ENCODE measurements at places on chromosomes 13 and 19. TPM values are rescaled to one million over a fixed set of nuclear protein-coding genes. Genes with fewer than 3 reads are reported as not detected.

DNA sequence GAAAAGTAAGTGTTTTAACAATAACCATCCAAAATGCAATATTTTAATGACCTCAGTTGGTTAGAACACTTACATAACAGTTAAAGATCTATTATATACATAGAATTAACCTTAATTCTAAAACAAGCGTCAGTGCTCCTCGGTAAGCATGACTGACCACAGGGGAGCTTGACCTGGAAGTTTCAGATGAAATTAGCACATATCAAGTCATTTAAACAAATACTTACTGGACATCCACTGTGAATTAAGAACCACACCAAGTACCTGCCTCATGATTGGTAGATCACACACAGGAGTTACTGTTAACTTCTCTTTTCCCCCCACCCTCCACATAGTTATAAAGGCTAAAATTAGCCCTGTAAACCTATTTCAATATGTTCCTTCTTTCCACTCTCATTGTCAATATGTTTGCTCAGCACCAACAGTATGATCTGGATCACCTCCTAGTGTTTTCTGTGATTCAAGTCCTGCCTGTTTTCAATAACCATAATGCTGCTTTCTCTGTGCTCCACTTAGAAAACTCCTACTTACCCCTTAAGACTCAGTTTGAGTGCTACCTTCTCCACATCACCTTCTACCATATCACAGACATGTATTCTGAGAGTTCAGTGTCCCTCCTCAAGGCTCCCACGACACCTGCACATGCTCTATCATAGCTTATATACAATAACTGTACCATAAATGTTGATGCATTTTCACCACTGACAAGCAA is 209.0 kb downstream of the VWA8 start:
- DNase-seq: no peak

DNA sequence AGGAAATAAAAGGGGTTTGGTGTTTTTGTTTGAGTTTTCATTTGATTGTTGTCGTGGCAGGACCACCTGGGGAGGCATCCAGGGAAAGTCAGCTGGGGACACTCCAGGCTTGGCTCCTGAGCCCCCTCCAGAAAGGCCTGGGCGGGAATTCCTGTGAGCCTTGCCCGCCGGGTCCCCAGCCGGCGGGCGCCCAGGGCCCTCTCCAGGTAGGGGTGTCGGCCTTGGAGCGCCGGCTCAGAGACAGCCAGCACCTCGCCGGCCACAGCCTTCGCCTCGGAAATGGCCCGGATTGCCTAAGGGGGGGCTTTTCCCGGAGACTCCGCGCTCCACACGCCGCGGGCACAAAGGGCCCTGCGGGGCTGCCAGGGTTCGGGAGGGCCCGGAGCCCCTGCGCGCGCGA is 125.0 kb downstream of the TNFRSF19 start:
- no peak for DNase-seq

- no peak for DNase-seq
Observed at GRCh38 chr13:84646957-84647356, 764.7 kb upstream of the SLITRK1 start.

- DNase-seq: no peak
Observed at GRCh38 chr19:40705362-40705651, 11.4 kb downstream of the COQ8B start.

DNA sequence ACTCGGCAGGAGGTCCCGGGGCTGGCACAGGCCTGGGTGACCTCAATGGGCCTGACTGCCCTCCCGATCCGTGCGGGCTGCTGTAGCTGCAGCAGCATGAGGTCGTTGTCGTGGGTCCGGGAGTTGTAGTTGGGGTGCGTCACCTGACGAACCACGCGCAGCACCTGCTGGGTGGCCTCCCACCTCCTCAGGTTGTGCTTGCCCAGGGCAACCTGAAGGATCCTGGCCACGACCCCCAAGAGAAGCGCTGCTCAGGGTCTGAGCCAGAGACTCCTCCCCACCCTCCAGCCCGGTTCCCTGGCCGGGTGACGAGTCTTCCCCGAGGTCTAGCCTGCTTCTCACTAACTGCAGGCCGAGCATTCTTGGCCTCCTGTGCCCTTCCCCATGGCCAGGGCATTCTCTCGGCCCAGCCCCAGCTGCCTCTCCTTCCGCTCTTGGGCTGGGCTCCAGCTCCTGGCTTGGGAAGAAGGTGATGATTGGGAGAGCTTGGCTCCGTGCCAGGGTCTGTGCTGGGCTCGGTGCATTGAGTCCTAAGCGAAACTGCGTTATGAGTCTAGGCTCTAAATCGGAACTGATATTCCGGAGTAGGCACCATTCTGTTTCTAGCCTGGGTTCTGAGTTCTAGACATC is 3.1 kb downstream of the KLK14 start:
- no peak for DNase-seq

GRCh38 chr19:46954993-46955812 is 64.4 kb upstream of the NPAS1 start:
- peak; percentile 57 for DNase-seq

- DNase-seq: peak; percentile 35
Observed at GRCh38 chr19:31348481-31349159, 616 bp downstream of the TSHZ3 start.

DNA sequence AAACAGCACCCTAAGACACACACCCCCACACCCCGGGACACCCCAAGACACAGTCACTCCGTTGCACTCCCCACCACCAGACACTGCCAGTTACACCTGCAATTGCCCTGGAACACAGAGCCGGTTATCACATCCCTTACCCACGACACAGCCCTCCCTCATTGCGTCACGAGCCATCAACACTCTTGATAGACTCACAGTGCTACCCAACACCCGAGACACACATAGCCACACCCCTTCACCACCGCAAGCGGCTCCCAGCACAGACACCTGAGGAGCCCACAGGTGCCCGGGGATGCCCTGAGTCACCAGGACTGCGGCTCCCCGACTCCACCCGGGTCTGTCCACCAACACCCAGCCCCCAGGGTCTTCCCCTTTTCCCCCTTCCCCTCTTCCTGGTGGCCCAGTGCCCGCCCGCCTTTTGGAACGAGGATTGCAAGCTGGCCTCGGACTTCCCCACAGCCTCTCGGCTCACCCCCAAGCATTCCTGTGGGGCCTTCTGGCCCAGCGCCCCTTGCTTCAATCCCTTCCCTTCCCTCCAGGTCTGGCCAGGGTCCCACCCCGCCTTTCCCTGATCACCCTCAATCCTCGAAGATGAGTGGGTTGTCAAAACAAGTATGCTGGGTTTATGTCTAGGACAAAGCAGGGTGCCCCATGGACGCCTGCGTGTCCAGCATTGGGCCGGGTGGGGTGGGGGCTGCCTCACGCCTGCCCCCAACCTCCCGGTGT is 1.7 kb upstream of the PTGER1 start:
- DNase-seq: peak; percentile 85

S1PR4 gene
- 258 TPM for polyA plus RNA-seq

TSEN34 gene
- 34.0 TPM for polyA plus RNA-seq

GRCh38 chr19:12938779-12939601 is 581 bp downstream of the CALR start:
- DNase-seq: no peak

GRCh38 chr13:42392716-42393572 is 121.0 kb downstream of the AKAP11 start:
- peak; percentile 48 for DNase-seq

- DNase-seq: no peak
Observed at GRCh38 chr13:41467425-41467945, 10.1 kb downstream of the RGCC start.

GRCh38 chr13:29817604-29818378 is 32.6 kb downstream of the UBL3 start:
- no peak for DNase-seq

GRCh38 chr19:40273469-40274360 is 11.4 kb downstream of the AKT2 start:
- no peak for DNase-seq

ZNF749 gene
- 41.0 TPM for polyA plus RNA-seq

- peak; percentile 41 for DNase-seq
Observed at GRCh38 chr19:14089662-14090508, 666 bp downstream of the SAMD1 start.

GRCh38 chr13:70388935-70389334 is 280.7 kb upstream of the KLHL1 start:
- no peak for DNase-seq

All from immature natural killer cell (primary cell).